T47D (cell line): ENCODE measurements at places on chromosomes 2 and 18.

- no peak for DNase-seq
These were observed 4.0 kb downstream of the KLHL29 start for GRCh38 chr2:23388756-23389514.

DNA sequence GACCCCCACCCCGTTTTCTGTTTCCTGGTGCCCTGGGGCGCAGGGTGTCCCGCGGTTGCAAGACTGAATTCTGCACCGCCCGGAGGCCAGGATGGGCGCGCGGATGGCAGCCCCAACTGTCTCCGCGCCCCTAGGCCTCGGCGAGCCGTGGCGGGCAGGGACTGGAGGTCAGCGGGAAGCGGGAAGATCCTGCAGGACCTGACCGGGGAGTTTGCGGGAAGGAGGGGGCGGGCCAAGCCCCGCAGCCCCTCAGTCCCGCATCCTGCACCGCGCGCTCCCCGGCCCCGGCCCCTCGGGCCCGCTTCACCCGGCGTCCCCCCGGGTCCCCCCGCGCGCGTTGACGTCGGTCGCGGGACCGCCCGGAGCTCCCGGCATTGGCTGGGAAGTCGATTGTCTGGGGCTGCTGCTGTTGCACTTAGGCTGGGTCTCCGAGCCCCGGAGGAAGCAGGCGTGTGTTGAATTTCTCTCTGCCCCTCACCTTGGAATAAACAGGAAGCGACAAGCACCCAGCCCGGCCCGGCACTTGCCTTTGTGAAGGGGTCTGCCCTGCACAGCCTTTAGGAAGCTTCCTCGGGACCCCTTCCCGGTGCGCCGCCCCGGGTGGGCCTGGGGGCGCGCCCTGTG lies at the start of gene LDLRAD4:
Gene LDLRAD4, plus strand, starts transcription at position 393 of the 624 bp plus-strand sequence.
- DNase-seq = peak; percentile 39

DNA sequence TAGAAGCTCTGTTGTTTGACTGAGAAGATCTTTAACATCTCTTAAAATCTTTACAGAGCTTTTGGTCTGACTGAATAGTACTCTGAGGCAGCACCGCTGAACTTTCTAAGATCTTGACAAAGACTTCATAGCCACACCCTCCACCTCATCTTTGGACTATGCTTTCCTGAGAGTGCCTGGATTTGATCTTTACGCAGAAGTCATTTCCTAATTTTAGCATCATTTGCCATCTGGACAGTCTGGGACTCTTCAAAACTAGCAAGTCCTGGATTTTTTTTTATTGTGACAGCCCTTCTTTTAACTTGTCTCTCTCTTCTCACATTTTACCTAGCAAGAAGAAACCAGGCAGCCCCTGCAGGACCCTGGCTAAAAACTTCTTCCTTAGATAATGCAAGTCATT lies 188.8 kb downstream of the CTIF start:
- DNase-seq = no peak

DNA sequence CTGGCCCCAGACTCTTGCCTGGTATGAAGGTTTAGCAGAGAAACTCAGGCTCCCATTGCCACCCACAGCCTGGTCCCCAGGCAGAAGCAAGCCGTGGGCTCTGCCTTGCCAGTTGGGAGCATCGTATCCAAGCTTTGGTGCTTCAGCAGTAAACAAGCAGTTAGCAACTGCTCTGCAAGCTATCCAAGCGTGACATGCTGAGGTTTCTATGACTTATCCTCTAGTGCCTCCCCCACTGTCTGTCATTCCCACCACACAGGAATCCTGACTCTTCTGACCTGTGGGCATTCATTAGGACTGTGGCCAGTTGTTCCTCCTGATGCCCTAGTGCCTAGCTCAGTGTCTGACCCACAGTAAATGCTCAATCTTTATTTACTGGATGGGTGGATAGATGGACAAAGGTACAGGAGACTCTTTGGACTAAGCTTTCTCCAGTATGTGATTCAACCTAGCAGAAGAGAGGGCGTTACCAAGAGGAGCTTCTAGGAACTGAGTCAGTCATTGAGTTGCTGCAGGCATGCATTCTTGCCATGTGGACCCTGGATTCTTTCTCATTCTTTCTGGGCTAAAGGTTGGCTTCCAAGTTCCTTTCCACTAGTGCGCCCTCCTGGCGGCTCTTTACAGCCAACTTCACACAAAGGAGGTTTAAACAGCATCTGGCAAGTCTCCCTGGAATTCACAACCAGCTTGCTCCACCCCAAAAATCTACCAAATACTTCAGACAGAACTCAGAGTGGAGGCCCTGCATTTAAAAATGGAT lies 40.6 kb upstream of the MRPL19 start:
- peak; percentile 46 for DNase-seq

DNA sequence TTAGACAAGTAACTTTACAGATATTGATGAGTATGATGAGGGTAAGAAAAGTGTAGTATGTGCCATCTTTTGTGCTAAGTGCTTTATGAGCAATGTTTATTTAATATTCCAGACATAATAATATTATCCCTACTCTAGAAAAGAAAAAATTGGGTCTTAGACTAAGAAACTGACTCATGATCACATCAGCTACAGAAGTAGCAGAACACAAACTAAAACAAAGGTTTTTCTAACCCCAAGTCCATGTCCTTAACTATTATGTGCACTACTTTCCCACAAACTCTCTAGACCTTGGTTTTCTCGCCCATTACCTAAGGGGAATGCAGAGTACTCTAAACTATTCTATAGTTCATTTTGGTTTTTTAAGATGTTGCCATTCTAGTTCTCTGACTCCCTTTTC lies 64.5 kb downstream of the BAZ2B start:
- no peak for DNase-seq

- DNase-seq = no peak
These were observed 67.5 kb downstream of the CDH20 start for GRCh38 chr18:61400716-61401115.
